ENCODE measurements at places on chromosomes 12 and 14.

- no peak for DNase-seq
These were observed 2.3 kb upstream of the NEMP1 start for GRCh38 chr12:57080855-57081254.

DNA sequence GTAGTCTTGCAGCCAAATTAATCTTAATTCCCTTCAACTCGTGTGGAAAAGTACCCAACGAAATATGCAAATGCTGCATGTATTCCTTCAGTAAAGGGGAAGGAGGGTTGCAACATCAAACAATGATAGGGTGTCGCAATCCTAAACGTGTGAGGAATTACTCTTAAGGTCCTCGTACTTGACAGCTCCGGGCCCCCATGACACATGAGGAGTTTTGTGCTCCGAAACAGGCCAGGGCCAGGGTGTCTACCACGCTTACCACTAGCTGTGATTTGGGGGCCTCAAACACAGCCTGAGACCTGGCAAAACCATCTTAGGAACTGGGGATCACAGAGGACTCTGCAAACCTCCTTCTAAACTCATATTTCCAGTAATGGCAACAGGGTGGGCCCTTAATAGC, 20.4 kb downstream of the FOS start:
- no peak for DNase-seq

GRCh38 chr12:114668886-114669288, 15.1 kb downstream of the TBX3 start:
- no peak for DNase-seq

DNA sequence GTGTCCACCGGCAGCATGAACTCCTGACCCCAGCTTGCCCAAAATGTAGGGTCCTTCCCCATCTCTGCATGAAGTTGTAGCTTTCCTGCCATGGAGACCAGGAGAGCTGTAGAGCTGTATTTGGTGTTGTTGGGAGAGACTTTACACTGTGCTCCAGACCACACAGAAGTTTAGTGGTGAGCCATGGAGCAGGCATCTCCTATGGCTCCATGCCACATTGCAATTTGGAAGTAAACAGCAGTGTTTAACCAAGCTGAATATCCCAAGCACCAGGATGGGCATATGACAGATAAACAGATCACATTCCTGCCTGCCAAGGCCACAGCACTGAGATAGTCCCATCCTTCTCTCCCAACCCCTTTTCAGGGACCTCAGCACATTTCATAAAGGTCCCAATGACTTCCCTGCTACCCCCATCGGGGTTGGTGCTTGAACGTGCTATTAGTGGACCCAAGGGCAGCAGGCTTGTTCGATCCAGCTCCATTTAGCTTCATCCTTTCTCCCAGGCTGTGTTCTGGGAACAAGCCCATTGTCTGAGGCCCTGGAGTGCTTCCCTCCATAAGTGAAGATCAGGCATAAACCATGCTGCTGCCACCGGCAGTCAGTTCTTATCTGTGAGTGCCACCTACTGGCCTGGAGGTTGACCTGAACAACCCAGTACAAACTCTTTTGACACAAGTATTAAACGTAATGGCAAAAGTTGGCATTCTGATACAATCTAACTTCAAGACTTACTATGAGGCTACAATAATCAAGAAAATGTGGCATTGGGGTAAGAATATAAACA, 172.3 kb upstream of the ATXN7L3B start:
- DNase-seq, result no peak

DNA sequence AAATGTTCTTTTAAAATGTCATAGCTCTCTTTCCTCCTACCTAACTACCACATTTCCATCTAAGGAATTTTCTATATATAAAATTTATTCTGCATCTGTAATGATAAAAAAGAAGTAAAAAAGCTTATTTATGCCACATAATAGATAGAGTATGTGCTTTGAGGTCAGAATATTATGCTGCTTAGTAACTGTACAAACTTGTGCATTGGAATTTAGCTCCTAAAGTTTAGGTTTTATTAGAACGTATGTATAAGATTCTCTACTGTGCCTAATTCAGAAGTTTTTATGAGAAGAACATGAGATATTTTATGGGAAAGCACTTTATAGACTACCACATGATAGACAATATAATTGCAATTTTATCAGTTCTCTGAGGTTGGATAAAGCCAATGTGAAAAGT, 384.6 kb downstream of the SLC16A7 start:
- DNase-seq, result no peak

DNA sequence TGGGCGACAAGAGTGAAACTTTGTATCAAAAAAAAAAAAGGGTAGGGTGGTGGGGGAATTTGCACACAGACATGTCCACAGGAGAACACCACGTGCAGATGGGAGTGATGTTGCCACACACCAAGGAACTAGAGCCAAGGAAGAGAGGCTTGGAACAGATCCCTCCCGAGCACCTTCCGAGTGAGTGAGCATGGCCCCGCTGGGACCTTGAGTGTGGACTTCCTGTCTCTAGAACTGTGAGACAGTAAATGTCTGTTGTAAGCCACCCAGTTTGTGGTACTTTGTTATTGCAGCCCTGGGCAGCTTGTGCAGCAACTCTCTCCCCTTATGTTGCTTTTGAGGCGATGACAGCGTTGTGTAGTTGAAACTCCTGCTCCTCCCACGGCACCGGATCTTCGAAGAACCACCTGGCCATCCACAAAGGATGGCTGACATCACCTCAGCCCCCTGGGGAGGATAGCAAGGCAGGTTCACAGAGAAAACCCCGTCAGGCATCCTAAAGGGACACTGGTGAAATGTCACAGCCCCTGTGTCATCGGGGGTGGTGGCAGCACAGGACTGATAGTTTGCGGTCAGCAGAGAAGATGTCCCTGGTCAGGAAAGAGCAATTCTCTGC, 54.7 kb upstream of the PLEKHG3 start:
- DNase-seq, result no peak

DNA sequence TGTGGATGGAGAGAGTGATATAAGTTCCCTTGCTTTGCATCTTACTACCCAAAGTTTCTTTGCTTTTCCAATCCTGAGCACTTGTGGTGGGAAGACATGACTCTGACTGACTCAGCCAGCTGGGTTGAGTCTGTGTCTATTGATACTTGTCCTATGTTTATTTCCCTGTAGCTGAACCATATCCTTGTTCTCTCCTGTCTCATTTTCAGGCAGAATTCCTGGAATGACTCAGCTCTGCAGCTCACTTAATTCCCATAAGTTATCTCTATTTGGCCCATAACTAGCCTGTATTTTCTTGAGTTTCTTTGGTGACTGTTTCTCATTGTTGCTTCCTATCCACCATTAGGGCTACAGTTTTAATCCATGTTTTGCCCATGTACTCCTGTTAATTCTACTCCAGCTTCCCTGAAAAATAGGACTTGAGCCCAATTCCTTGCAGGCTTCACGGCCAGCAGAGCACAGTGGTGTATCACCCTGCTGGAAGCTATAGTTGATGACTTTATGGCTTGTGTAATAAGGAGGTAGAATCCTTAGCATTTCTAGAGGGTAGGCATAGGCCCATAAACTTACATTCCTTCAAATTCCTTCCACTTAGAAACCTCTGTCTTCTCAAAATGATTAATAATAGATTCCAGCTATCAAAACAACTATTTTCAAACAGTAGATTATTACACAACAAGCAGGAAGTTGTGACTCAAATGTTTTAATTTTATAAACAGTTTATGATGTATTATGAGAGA, 183.1 kb downstream of the TMTC3 start:
- no peak for DNase-seq

DNA sequence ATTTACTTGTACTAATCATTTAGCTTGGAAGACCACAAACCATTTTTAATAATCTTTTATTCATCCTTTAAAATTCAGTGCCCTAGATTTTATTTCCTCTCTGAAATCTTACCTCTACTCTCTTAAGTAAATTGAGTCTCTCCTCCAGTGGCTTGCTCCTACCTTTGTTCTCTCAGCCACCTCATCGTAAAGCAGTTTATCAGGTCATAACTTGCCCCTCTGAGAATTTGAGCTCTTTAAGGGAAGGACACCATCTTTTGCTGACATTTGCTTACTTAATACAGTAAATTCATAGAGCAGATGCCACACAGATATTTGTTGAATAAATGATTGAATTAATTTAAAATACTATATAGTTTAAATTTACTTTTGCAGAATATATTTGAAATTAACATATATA, 794.3 kb downstream of the C12orf50 start:
- no peak for DNase-seq

- DNase-seq, result no peak
These were observed at the start of gene C12orf56 for GRCh38 chr12:64390275-64390851. TSS of gene C12orf56 (minus strand) at chr12:64390758. CDS start at chr12:64390565, 193 bp downstream.

- DNase-seq, result no peak
These were observed 68.2 kb upstream of the MUCL1 start for GRCh38 chr12:54786081-54786480.

Measured in activated naive CD4-positive, alpha-beta T cell (primary cell).